ENCODE measurements at places on chromosomes 7 and 10.

GRCh38 chr10:101063548-101064414 lies 2.0 kb downstream of the KAZALD1 start:
- DNase-seq = no peak

GRCh38 chr10:32207544-32207943 lies 139.4 kb downstream of the EPC1 start:
- DNase-seq = peak; percentile 75

DNA sequence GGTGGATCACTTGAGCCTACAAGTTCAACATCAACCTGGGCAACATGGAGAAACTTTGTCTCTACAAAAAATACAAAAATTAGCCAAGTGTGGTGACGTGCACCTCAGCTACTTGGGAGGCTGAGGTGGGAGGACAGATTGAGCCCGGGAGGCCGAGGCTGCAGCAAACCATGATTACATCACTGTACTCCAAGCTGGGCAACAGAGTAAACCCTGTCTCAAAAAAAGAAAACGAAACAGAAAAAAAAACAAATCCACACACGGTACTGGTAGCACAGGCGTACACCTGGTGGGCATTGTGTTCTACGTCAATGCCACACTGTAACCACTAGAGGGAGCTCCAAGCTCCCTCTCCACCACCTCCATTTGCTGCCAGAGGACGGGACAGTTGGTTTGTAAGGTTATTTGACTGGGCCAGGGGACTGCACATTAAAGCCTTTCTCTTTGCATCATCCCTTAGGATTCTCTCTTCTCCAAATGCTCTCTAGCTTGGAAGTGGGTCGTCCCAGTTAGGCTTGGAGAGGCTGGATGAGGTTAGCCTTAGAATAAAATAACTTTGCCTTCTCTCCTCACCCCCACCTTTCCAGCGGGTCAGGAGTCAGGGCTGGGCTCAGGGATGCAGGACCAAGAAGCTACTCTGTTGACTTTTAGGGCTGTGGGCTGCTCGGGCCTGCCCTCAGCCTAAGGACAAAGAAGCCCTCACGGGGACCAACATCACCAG lies 130.8 kb downstream of the SORBS1 start:
- peak; percentile 43 for DNase-seq

- DNase-seq = no peak
Observed at GRCh38 chr7:150311711-150312110, 11.4 kb upstream of the LRRC61 start.

GRCh38 chr7:22430457-22430856 lies 69.5 kb downstream of the STEAP1B start:
- DNase-seq = no peak

Measured in stimulated activated CD8-positive, alpha-beta memory T cell treated with anti-CD3 and anti-CD28 coated beads, Interleukin-4, amount 100 ng/mL, for 48 hours (primary cell).